ENCODE measurements at places on chromosomes 4 and X. TPM values are rescaled to one million over a fixed set of nuclear protein-coding genes. Genes with fewer than 3 reads are reported as not detected.

- no peak for DNase-seq
These were observed at the start of gene STATH for GRCh38 chr4:69995526-69996016. Gene STATH (plus strand): TSS chr4:69995966. CDS start chr4:69998438, 2,472 bp downstream.

GRCh38 chrX:37752936-37753335, 26.9 kb upstream of the CYBB start:
- DNase-seq = no peak

- no peak for DNase-seq
These were observed 165.3 kb downstream of the GPM6A start for GRCh38 chr4:175646802-175647201.

DNA sequence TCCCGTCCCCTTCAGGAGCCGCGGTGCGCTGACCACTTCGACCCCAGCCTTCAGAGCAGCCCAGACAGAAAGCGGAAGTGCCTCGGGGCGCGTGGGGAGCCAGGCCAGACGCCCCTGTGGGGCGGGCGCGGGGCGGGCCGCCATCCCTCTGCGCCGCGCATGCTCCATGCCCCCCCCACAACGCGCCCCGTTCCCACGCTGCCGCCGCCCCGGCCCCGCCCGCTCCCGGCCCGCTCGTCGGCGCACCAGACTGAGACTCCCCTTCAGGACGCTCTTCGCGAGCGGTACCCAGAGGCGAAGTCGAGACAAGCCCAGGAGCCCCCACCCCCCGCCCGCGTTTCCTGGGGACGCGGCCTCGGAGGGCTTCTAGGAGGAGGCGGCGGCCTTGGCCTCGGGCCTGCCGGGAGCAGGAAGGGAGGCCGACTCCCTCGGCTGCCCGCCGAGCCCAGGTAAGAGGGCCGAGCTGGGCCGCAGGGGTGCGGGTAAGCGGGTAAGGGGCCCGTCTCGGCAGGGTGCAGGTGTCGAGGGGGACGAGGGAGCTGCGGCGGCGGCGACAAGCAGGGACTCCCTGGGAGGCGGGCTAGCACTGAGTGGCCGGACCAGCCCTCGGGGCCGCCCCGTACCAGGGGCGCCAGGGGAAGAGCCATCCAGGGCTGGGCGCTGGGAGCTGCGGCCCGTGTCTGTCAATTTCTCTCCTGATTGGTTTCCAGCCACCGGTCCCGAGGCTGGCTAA, at the start of gene ZFP92:
ZFP92 (plus strand) TSS at position 218 of the 733 bp plus-strand sequence. CDS start 6,851 bp downstream, outside the sequence.
- DNase-seq = peak; percentile 56

GRCh38 chr4:65589331-65589730, 81.0 kb downstream of the EPHA5 start:
- no peak for DNase-seq

GRCh38 chr4:154307451-154307850, 184.1 kb downstream of the DCHS2 start:
- no peak for DNase-seq

DNA sequence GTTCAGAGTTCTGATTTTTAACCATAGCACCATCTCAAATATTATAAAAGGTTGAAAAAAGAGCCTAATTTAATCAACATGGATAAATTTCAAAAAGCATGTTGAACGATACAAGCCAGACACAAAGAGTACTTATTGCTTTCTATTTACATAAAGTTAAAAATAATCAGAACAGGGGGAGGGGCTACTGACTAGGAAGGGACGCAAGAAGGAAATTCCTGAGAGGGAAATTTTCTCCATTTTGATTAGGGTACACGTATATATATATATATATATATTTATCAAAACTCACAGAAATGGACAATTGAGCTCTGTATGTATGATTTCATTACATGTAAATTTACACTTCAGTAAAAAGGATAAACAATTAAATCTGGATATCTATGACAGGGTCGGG, 482 bp upstream of the MBTPS2 start:
- no peak for DNase-seq

DNA sequence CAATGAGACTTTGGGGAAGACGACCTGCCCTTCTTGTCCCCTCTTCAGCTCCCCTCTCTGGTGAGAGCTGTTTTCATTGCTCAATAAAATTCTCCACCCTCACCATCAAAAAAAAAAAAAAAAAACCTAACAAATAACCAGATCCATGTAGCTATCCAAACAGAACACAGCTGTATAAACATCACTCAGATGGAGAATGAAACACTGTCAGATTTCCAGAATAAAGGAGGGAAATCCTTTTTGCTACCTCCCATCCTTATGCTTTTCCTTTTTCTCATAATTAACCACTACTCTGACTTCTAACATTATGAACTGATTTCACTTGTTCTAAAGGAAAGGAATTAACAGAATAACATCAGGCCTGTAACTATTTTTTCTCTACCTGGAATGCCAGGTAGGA, 155.6 kb downstream of the PPP4R3C start:
- no peak for DNase-seq

GRCh38 chr4:165203541-165204461, 3.6 kb upstream of the KLHL2 start:
- DNase-seq = no peak

GRCh38 chr4:47442980-47443379, 20.5 kb downstream of the COMMD8 start:
- no peak for DNase-seq

GRCh38 chrX:8005678-8006347, 78.6 kb upstream of the PNPLA4 start:
- DNase-seq = no peak

DNA sequence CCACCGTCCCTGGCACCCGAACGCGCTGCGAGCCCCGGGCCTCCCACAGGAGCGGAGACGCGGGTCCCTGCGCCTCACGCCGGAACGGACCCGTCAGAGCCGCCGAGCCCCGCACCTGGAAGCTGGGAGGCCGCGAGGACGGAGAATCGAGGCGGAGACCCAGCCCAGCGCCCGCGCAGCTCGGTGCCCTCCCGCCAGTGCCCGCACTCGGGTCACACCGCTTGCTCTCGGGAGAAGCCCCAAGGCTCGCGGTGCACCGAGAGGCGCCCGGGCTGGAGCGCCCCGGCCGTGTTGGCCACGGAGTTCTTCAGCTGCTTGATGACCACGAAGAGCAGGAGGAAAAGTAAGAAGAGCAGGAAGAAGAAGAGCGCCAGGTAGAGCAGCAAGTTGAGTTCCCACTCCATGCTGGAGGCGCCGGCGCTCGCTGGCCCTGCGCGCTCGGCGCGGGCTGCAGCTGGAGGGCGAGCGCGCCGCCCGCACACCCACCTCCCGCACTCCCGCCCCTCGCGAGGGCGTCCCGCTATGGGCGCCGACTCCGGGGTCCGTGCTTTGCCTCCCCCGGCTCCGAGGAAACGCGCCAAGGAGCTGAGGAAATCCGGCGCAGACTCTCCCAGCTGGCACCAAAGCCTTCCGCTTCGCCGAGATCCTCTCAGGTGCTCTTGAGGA, at the start of gene SMIM43:
SMIM43 (minus strand) TSS at position 463 of the 666 bp plus-strand sequence; CDS start at position 404, 59 bp downstream.
- DNase-seq = peak; percentile 19

DNA sequence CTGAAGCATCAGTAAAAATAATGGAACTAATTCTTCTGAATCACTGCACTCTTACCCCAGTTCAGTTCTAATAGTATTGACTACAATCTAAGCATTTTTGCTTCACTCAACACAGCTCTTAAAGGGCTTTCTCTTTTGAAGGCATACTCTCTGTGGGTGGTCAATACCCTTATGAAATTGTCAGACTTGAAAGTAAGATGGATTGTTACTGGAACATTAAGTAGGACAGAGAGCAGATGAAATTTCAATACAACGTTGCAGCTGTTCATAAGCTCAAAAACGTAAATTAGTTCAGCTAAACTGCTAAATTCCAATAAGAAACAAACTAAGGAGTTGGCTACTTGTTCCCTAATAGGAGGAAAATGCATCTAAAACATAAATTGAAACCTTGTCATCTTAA, 352.3 kb upstream of the TENM3 start:
- no peak for DNase-seq

DNA sequence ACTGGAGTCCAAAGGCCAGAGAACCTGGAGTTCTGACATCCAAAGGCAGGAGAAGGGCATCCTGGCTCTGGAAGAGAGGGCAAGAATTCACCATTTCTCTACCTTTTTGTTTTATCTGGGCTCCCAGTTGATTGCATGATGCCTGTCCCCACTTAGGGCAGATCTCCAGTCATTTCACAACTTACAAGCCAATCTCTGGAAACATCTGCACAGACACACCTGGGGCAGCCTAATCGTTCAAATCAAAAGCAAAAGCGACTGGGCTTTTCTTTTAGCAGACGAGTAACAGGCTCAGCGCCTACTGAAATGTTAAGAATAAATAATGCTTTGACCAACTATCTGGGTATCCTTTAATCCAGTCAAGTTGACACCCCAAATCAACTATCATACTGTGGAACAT, 136.0 kb upstream of the NPY2R start:
- DNase-seq = no peak

- no peak for DNase-seq
These were observed 106.0 kb upstream of the NAP1L5 start for GRCh38 chr4:88803600-88804096.

DNA sequence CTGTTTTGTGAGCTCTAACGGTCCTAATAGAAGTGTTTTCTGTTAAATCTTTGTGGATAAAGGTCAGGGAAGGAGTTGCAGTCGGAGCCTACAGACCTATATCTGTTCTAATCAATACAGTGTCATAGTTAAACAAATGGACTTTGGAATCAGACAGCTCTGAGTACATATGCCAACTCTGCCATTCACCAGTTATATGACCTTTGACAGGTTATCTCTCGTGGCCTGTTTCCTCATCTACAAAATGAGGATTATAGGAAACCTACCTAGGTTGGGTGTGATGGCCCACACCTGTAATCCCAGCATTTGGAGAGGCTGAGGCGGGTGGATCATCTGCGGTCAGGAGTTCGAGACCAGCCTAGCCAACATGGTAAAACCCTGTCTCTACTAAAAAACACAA, 89.7 kb downstream of the MID1IP1 start:
- no peak for DNase-seq

DNA sequence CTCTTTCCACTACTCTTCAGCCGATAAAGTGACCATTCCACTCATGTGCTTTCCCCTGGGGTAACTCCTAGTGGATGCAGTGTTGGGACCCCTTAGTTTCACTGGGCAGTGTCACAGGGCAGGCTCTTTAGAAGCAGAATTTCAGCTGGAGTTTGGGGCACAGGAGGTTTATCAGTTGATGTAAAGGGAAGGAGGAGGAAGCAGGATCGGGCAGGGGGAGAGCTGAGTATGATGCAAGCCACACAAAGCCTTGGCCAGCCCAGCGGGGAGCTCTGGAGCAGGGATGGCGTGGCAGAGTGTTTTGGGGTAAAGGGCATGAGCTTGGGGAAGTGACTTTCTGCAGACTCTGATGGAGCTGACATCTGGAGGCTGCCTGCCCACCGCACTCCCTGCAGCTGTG, 19.3 kb downstream of the WDR13 start:
- DNase-seq = no peak

The IRS4 gene
- total RNA-seq = 1.2 TPM

The MAGEB1 gene
- not detected for total RNA-seq

The GABRG1 gene
- total RNA-seq = 30.2 TPM

The ANAPC4 gene
- total RNA-seq = 34.2 TPM

The GIMD1 gene
- total RNA-seq = not detected

Measured in frontal cortex (tissue), 4 donors.